Amniotic epithelial cell (primary cell): ENCODE measurements at places on chromosomes 1 and 21.

GRCh38 chr1:230186003-230186863 is 119.2 kb downstream of the GALNT2 start:
- peak; percentile 83 for DNase-seq

DNA sequence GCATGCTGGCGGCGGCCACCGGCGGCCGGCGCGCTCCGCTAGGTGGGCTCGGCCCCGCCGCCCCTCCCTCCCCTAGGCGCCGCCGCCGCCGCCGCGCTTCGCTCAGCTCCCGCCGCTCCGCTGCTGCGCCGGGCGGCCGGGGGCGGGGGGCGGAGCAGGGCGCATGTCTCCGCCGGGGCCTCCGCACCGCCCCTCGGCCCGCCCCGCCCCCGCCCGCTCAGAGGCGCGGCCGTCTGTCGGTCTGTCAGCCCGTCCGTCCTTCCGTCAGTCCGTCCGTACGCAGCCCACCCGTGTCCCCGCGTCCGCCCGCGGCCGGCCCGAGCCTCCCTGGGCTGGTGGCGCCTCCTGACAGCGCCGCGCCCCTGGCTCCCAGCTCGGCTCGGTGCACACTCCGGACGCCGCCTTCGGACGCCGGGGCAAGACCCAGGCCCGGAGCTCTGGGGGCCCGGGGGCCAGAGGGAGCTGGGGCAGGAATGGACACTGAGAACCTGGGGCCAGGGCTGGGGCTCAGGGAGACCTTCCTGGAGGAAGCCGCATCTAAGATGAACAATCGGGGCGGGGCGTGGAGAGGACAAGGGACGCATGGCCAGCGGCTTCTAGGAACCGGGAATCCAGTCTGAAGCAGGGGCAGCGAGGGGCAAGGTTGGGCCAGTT is at the start of gene GPR153:
Gene GPR153, minus strand, starts transcription at position 138 of the 654 bp plus-strand sequence. CDS start 6,193 bp downstream, outside the sequence.
- peak; percentile 16 for DNase-seq

DNA sequence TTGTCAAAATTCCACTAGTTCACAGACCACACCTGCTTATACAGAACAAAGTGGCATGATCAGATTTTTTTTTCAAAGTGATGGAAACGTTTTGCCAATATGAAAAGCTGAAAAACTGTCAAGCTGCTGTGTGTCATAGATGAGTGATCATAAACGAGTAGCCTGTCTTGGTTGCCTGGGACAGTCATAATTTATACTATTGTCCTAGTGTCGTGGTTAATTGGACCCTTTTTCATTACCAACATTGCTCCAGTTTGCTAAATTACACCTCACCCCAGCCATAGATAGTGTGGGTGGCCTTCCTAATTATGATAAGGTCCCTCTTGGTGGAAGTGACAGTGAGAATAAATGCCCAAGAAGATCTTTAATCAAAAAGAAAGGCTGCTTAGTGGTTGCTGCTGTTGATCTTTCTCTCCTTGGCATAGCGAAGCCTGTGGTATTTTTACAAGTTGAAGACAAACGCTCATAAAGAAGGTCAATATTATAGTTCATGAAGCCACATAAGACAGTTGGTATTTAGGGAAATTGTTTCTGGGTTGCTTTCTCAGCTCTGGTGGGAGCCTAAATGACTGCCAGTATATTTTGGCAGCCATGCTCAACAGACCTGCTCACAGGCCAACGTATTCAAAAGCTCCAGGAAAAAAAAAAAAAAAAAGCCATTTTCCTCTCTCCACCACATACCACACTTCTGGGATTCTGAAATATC is 478.1 kb downstream of the PLA2G4A start:
- no peak for DNase-seq

DNA sequence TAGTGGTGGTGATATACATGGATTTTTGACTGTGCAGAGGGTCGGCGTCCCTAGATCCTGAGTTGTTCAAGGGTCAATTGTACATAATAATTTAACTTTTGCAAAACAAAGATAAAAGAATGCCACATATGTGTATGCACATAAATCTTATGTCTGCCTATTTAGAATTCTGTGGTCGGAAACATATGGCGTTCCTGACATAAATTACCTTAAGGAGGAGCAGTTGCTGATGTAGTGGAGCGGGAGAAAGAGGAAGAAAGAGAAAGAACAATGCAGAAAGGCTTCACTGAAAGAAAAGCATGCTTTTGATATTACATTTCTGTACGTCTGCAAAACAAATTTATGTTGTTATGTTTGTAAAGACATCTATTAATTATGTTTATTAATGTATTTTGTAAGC is 40.0 kb downstream of the S1PR1 start:
- no peak for DNase-seq

DNA sequence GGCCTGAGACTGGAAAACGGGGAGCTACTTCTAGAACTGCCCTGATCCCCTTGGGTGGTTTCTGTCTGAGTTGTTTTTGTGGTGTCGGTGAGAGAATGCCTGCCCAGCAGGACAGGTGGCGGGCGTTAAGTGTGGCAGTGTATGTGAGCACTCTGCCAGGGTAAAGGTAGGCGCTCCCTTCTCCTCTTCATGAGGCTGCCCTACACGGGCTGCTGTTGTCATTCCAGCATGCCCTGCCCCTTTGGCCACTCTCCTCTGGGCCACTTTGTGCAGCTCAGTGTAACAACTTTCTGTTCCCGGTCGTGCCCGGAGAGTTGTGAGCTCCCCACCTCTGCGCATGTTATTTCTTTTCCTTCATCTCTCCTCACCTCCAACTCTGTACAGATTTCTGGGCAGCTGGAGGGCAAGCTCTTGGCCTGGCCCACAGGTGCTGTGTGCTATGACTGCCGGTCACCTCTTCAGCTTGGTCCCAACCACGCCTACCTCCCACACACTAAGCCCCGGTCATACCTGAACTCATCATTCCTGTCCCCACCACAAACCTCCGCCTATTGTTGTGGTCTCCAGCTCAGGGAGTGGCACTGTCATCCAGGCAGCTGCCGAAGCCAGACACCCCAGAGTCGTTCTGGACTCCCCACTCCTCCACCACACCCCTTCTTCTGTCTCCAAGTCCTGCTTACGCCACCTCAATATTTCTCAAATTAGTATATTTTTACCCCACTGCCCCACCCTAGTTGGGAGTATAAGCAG is 69.0 kb downstream of the GADD45A start:
- DNase-seq: no peak
